ENCODE measurements at places on chromosomes 4 and X.

DNA sequence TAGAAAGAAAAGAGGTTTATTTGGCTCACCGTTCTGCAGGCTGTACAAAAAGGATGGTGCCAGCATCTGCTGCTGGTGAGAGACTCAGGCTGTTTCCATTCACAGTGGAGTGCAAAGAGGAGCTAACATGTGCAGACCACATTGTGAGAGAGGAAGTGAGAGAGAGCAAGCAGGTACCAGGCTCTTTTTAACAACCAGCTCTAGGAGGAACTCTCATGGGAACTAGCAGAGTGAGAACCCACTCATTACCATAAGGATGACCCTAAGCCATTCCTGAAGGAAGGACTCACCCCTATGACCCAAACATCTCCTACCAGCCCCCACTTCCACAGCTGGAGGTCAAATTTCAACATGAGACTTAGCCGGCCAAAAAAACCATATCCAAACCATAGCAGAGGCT, 158.6 kb upstream of the ADGRL3 start:
- DNase-seq, result no peak

GRCh38 chr4:58063404-58064160, 953.4 kb upstream of the IGFBP7 start:
- no peak for DNase-seq

GRCh38 chr4:15037923-15038541, 35.8 kb downstream of the CPEB2 start:
- no peak for DNase-seq

- no peak for DNase-seq
Observed at GRCh38 chr4:156029691-156030090, 76.0 kb upstream of the CTSO start.

GRCh38 chr4:80452768-80453167, 117.2 kb downstream of the CFAP299 start:
- no peak for DNase-seq

DNA sequence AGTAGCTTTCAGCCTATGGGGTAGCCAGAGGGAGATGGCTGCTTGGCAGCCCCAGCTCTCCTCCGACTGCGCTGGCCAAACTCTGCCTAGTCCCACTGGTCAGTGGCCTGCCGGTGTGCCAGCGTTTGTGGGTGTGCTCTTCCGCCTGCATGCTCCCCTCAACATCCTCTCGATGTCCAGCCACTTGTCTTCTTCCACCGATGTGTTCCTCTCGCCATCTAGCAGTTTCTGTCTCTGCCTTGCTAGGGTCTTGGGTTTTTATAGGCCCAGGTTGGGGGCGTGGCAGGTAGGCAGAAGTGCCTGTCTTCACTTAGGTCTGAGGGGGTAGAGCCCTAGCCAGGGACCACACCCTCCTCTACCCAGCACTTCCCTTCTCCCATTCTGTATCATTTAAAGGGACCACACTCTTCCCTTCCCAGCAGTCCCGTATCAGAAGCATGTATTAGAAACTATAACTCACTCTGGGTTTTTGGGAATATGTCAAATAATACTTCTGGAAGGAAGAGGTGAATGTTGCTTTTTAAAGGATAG, 124.4 kb downstream of the KDM6A start:
- no peak for DNase-seq

- DNase-seq, result no peak
Observed at GRCh38 chr4:8030121-8030781, 90.6 kb upstream of the AFAP1 start.

All from GM12864 (cell line).